CD8-positive, alpha-beta memory T cell (primary cell): ENCODE measurements at places on chromosomes 4 and X. TPM values are rescaled to one million over a fixed set of nuclear protein-coding genes. Genes with fewer than 3 reads are reported as not detected.

AGA gene
- total RNA-seq: 15.1 TPM

SMARCA1 gene
- total RNA-seq: 0.11 TPM

PLK4 gene
- total RNA-seq: 32.6 TPM

SSX4B gene
- not detected for total RNA-seq

SYN1 gene
- 0.35 TPM for total RNA-seq

CFAP99 gene
- not detected for total RNA-seq

PPAT gene
- total RNA-seq: 63.1 TPM

CLTRN gene
- total RNA-seq: 0.42 TPM

CT45A5 gene
- total RNA-seq: not detected

GRCh38 chr4:15513545-15513944, 43.9 kb downstream of the CC2D2A start:
- H3K27me3 ChIP-seq: no peaks in the 10 kb centered on the region
- no peak overlapping the region for H3K4me3 ChIP-seq
- no peaks in the 10 kb centered on the region for H3K4me1 ChIP-seq
- no peak overlapping the region for H3K27ac ChIP-seq
- no peaks in the 10 kb centered on the region for H3K36me3 ChIP-seq

GRCh38 chr4:109764376-109764775, 34.5 kb upstream of the PLA2G12A start:
- H3K4me3 ChIP-seq: no peak overlapping the region
- no peaks in the 10 kb centered on the region for H3K4me1 ChIP-seq
- H3K27me3 ChIP-seq: no peaks in the 10 kb centered on the region
- H3K27ac ChIP-seq: no peak overlapping the region
- no peak for DNase-seq

GRCh38 chrX:54237014-54237413, 54.0 kb upstream of the FAM120C start:
- H3K27me3 ChIP-seq: no peaks in the 10 kb centered on the region
- no peak overlapping the region for H3K4me3 ChIP-seq
- H3K27ac ChIP-seq: no peak overlapping the region
- H3K36me3 ChIP-seq: no peaks in the 10 kb centered on the region

- DNase-seq: no peak
- no peaks in the 10 kb centered on the region for H3K4me1 ChIP-seq
- no peaks in the 10 kb centered on the region for H3K27me3 ChIP-seq
- peaks cover 62% of the 10 kb centered on the region for H3K36me3 ChIP-seq
- H3K27ac ChIP-seq: no peak overlapping the region
Observed at GRCh38 chr4:2694691-2695090, 61.4 kb downstream of the TNIP2 start.

GRCh38 chr4:80709082-80709869, 321.2 kb upstream of the BMP3 start:
- peaks cover 5% of the 10 kb centered on the region for H3K4me1 ChIP-seq
- no peaks in the 10 kb centered on the region for H3K27me3 ChIP-seq
- H3K36me3 ChIP-seq: no peaks in the 10 kb centered on the region

DNA sequence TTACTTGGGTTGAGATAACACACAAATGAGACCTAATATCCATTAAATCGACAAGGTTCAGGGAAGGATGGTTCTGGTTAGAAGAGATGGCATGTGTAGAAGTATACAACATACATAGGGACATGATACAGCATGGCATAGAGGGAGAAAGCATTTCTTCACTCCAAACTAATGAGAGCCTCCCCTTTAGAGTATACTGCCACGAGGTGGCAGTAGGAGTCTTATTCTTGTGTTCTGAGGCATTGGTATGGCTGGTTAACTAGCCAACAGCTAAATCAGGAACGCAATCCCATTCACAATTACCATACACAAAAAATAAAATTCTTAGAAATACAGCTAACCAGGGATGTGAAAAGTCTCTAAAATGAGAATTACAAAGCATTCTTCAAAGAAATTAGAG, 29.1 kb upstream of the TRO start:
- no peaks in the 10 kb centered on the region for H3K36me3 ChIP-seq
- no peak for DNase-seq
- H3K4me1 ChIP-seq: no peaks in the 10 kb centered on the region
- H3K27me3 ChIP-seq: no peaks in the 10 kb centered on the region
- no peak overlapping the region for H3K27ac ChIP-seq
- no peak overlapping the region for H3K4me3 ChIP-seq

- no peaks in the 10 kb centered on the region for H3K4me1 ChIP-seq
- H3K27ac ChIP-seq: no peak overlapping the region
- no peak for DNase-seq
- H3K36me3 ChIP-seq: no peaks in the 10 kb centered on the region
Observed at GRCh38 chr4:153676486-153676885, 7.6 kb upstream of the TLR2 start.

GRCh38 chr4:175891851-175892250, 79.8 kb upstream of the GPM6A start:
- no peak overlapping the region for H3K27ac ChIP-seq
- no peak overlapping the region for H3K4me3 ChIP-seq
- no peak for DNase-seq
- no peaks in the 10 kb centered on the region for H3K4me1 ChIP-seq

- no peak overlapping the region for H3K27ac ChIP-seq
- H3K27me3 ChIP-seq: no peaks in the 10 kb centered on the region
- H3K4me3 ChIP-seq: no peak overlapping the region
Observed at GRCh38 chr4:95362906-95363558, 185.7 kb downstream of the UNC5C start.

GRCh38 chr4:1958276-1959103, 50.3 kb downstream of the NELFA start:
- peaks cover 49% of the 10 kb centered on the region for H3K36me3 ChIP-seq
- H3K27me3 ChIP-seq: no peaks in the 10 kb centered on the region
- no peak overlapping the region for H3K4me3 ChIP-seq
- H3K27ac ChIP-seq: no peak overlapping the region
- no peaks in the 10 kb centered on the region for H3K4me1 ChIP-seq
- no peak for DNase-seq

GRCh38 chrX:1424147-1424851, 28.4 kb downstream of the ASMTL start:
- H3K27ac ChIP-seq: no peak overlapping the region
- DNase-seq: no peak
- H3K4me3 ChIP-seq: no peak overlapping the region

DNA sequence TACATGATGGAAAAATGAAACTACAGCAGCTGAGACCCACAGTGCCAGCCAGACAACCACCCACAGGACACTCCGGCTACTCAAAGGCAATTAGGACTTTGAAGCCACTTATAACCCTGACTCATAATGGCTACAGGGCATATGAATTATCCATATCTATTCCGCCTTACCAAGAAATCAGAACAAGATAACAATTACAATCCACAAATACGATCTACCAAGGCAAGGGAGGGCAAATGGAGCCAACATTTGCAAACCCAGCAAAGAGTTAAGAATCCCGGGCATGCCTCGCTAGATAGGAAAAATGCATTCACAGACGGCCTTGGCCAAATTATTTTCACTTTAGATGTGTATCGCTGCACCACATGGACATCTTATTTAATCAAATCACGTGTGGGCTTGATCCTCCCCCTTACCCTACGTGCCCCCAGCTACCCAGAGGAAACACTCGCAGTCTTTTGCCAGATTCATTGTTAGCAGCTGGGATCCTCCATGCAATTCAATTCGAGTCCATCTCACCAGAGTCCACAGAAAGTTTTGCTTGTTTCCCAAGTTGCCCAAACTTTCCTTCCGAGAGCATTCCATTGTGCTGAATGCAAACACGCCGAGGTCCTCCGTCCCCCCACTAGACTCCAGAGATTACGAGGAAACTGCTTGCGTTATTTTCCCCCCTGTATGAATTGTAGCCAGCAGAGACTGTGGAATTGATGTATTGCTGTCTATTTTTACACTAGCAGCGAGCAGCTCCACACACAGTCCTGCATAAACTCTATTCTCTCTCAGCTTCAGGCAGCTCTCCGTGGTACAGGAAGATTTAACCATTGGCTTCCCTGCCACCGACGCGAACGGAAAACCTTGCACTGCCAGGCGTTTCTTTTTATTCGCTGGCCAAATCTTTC, 1.2 kb downstream of the PPARGC1A start:
- no peak overlapping the region for H3K27ac ChIP-seq
- no peaks in the 10 kb centered on the region for H3K27me3 ChIP-seq
- no peak for DNase-seq
- H3K4me3 ChIP-seq: no peak overlapping the region
- no peaks in the 10 kb centered on the region for H3K36me3 ChIP-seq
- no peaks in the 10 kb centered on the region for H3K4me1 ChIP-seq

DNA sequence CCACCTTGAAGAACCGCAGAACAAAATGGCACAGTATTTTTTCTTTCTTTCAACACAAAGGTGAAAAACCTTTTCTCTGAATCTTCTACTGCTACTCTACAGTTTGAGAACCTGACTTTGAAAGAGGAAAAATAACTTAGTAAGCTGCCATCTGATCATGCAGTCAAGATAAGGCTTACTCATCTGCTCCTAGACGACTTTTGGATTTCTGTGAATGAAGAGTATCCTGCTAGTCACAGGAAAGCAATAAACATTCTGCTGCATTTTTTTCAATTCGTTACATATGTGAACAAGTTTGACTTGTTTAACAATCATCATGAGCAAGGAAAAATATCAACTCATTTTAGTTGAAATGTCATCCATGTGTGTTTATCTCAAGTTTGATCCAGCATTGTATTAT, 25.2 kb downstream of the TIGD2 start:
- no peaks in the 10 kb centered on the region for H3K27me3 ChIP-seq
- H3K4me1 ChIP-seq: no peaks in the 10 kb centered on the region
- H3K27ac ChIP-seq: no peak overlapping the region
- no peak overlapping the region for H3K4me3 ChIP-seq

DNA sequence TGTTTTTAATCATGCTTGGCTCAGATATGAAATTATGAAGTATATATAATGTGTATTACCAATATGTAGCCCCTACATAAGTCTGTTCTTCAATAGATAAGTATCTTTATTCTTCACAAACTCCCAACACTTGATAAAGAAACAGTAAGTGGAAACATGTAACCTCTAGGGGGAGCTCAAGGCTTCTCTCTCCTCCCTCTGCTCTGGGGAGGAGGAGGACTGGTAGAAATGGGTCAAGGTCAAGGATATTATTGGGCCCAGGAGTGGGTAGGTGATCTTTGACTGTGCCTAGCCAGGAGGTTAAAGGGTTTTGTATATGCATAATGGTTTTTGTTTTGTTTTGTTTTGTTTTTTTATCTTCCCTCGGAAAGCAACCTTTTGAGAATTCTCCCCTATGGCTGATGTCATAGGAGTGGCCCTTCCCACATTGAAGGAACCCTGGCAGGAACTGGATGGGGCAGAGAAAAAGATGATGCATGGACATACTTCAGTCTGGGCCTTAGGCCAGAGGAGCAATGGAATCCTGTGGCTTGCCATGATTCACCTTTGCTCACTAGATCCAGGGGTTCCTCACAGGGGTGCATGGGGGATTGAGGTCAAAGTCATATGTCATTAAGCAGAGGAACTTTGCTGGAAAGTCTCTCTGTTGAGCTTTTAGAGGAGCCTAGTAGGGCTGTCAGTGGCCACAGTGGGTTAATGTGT, 460.3 kb downstream of the MID1IP1 start:
- H3K27ac ChIP-seq: no peak overlapping the region
- H3K4me3 ChIP-seq: no peak overlapping the region
- no peaks in the 10 kb centered on the region for H3K27me3 ChIP-seq
- peaks cover 4% of the 10 kb centered on the region for H3K4me1 ChIP-seq
- no peaks in the 10 kb centered on the region for H3K36me3 ChIP-seq

DNA sequence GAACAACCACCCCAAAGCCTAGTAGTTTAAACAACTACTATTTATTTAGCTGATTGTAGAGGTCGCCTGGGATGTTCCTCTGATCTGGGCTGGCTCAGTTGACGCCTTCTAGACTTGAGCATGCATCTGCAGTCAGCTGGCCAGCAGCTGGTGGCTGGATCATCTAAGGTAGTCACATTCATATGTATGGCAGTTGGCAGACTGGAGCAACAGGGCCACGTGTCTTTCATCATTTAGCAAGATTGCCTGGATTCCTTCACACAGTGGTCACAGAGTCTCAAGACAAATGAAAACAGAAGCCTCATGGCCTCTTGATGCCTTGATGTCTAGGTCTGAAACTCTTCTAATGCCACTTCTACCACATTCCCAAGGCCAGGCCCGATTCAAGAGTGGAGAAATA, 220.6 kb upstream of the S100G start:
- no peak overlapping the region for H3K27ac ChIP-seq
- DNase-seq: no peak
- no peak overlapping the region for H3K4me3 ChIP-seq
- no peaks in the 10 kb centered on the region for H3K27me3 ChIP-seq
- H3K36me3 ChIP-seq: no peaks in the 10 kb centered on the region

DNA sequence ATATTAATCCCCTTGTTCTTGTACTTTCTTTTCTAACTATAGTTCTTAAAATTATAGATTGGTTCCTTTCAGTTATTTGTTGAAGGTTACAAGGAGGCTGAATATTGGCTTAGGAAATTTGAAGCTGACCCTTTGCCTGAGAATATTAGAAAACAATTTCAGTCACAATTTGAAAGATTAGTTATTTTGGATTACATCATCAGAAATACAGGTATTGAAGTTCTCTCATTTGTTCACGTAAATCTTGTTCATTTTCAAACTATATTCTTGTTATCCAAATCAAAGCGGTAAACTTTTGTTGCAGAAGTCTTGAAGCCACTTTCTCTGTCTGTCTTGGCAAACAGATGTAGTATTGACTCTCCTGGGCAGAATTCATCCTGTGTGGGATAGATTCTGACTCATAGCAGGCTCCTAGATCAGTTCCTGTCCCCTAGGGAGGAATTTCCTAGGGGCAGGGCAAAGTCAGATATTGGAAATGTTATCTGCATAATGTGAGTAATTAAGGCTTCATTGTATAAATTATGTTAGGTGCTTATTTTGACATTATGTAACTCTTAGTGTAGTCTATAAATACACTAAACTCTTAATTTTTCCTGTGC, 25.2 kb downstream of the PI4K2B start:
- no peak overlapping the region for H3K27ac ChIP-seq
- no peaks in the 10 kb centered on the region for H3K27me3 ChIP-seq
- H3K36me3 ChIP-seq: peaks cover 5% of the 10 kb centered on the region
- no peak overlapping the region for H3K4me3 ChIP-seq

- H3K36me3 ChIP-seq: no peaks in the 10 kb centered on the region
- DNase-seq: no peak
- no peak overlapping the region for H3K27ac ChIP-seq
- H3K27me3 ChIP-seq: no peaks in the 10 kb centered on the region
- no peaks in the 10 kb centered on the region for H3K4me1 ChIP-seq
Observed at GRCh38 chr4:148834804-148835631, 392.8 kb upstream of the NR3C2 start.

DNA sequence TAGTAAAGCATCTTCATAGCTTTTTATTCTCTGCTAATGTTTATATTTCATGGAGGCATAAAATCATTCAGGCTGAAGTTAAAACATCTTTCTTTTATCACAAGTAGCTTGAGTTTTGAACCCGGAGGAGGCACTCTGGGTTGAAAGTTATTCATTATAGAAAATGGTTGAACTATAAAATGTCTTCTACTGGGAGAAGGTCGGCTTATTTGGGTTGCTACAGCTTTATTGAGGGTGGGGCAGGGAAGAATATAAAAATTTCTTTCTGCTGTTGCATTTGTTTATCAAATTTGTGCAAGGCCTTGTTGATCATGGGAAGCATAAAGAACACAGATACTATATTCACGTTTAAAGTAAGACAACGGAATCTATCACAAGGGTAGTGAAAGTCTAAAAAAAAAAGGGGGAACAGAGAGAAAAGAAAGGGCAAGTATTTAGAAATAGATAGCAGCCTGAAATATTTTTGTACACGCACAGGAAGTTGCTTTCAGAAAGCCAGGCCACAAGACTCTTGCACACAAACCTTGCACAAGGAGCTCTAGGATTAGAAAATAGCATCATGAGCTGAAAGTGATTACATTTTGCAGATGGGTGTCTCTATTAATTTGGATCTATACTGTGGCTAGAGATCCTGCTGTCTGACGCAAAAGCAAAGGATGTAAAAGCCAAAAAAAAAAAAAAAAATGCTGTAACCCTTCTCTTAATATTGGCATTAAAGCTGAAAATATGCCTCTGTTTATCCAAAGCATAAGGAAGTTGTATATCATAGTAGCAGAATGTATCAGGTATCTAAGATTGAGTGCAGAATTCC, 37.2 kb upstream of the FAM9C start:
- H3K27ac ChIP-seq: no peak overlapping the region
- H3K4me3 ChIP-seq: peak overlapping the region; percentile 5
